Foreskin keratinocyte (primary cell): ENCODE measurements at places on chromosomes 7 and 10. TPM values are rescaled to one million over a fixed set of nuclear protein-coding genes. Genes with fewer than 3 reads are reported as not detected.

CABCOCO1 gene
- not detected in 2 replicates for total RNA-seq

KIAA1549 gene
- total RNA-seq: 4.9 and 5.1 TPM in 2 replicates

EPO gene
- 0.21 and 0.41 TPM in 2 replicates for total RNA-seq

FIS1 gene
- total RNA-seq: 134 and 177 TPM in 2 replicates

CTBP2 gene
- 100 and 101 TPM in 2 replicates for total RNA-seq

LRRC18 gene
- total RNA-seq: not detected in 2 replicates

LBX1 gene
- total RNA-seq: not detected in 2 replicates

GHRHR gene
- not detected in 2 replicates for total RNA-seq

LRRC4 gene
- total RNA-seq: 0.07 and 0.35 TPM in 2 replicates

CH25H gene
- not detected in 2 replicates for total RNA-seq

MRLN gene
- not detected in 2 replicates for total RNA-seq

UBTD1 gene
- total RNA-seq: 24.3 and 26.3 TPM in 2 replicates

DIP2C gene
- total RNA-seq: 4.7 and 5.0 TPM in 2 replicates

ADAP1 gene
- total RNA-seq: 5.8 and 7.8 TPM in 2 replicates

PILRA gene
- total RNA-seq: 0.25 and 0.37 TPM in 2 replicates

ABCC2 gene
- total RNA-seq: 0.82 and 0.92 TPM in 2 replicates

MMP21 gene
- total RNA-seq: not detected in 2 replicates

PEX1 gene
- total RNA-seq: 14.3 and 15.1 TPM in 2 replicates

OR2A5 gene
- not detected in 2 replicates for total RNA-seq

TMEM26 gene
- not detected in 2 replicates for total RNA-seq

GNAI1 gene
- 48.4 and 53.9 TPM in 2 replicates for total RNA-seq

BEND7 gene
- total RNA-seq: 0.99 and 3.0 TPM in 2 replicates

FAM25A gene
- total RNA-seq: 0.56 TPM in 1 of 2 replicates, not detected in the other

SNX10 gene
- 7.4 and 11.9 TPM in 2 replicates for total RNA-seq

TMEM225B gene
- total RNA-seq: 0.25 TPM in 1 of 2 replicates, not detected in the other

INA gene
- total RNA-seq: 0.85 and 1.5 TPM in 2 replicates

AKR1C8 gene
- total RNA-seq: not detected in 2 replicates

PTN gene
- 0.24 and 0.35 TPM in 2 replicates for total RNA-seq

HOXA5 gene
- total RNA-seq: 3.8 and 4.3 TPM in 2 replicates

VPS37D gene
- 1.4 and 2.1 TPM in 2 replicates for total RNA-seq

HGF gene
- total RNA-seq: not detected in 2 replicates

CYP2W1 gene
- total RNA-seq: not detected in 2 replicates

PITX3 gene
- not detected in 2 replicates for total RNA-seq

PRXL2A gene
- 39.8 and 53.7 TPM in 2 replicates for total RNA-seq

C7orf57 gene
- total RNA-seq: 0.28 and 0.44 TPM in 2 replicates

C10orf105 gene
- total RNA-seq: not detected in 2 replicates

EVX1 gene
- not detected in 2 replicates for total RNA-seq

INPP5F gene
- total RNA-seq: 25.9 and 27.5 TPM in 2 replicates

ZSWIM8 gene
- 41.7 and 41.8 TPM in 2 replicates for total RNA-seq

MYPN gene
- total RNA-seq: 0.03 TPM in 1 of 2 replicates, not detected in the other

TMEM176B gene
- not detected in 2 replicates for total RNA-seq

FXYD4 gene
- not detected in 2 replicates for total RNA-seq

JAKMIP3 gene
- 0.04 TPM in 1 of 2 replicates, not detected in the other for total RNA-seq

ECHDC3 gene
- total RNA-seq: 10.4 and 13.4 TPM in 2 replicates

TFPI2 gene
- 21.8 and 67.5 TPM in 2 replicates for total RNA-seq

GIMAP4 gene
- total RNA-seq: not detected in 2 replicates

PRF1 gene
- total RNA-seq: not detected in 2 replicates

AKAP9 gene
- total RNA-seq: 22.8 and 25.8 TPM in 2 replicates

EZH2 gene
- 17.6 and 20.8 TPM in 2 replicates for total RNA-seq

MBLAC1 gene
- total RNA-seq: 1.3 and 1.4 TPM in 2 replicates
